ENCODE measurements at places on chromosomes 4 and X. TPM values are rescaled to one million over a fixed set of nuclear protein-coding genes. Genes with fewer than 3 reads are reported as not detected.

DNA sequence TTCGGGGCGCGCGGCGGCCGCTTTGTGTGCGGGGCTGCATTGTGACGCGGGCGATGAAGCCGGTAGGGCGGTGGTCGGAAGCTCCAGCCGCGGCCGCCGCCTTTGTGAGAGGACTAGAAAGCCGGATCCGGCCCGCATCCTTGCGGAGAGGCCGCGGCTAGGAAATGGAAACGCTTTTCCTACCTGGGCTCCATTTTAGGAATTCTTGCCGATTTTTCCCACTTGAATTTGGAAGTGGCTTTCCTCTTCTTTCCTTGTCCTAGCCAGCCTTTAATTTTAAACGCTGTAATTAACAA is 708 bp downstream of the TMSB4X start:
- H3K4me1 ChIP-seq = peaks cover 54% of the 10 kb centered on the region
- H3K27ac ChIP-seq = peak overlapping the region; percentile 99
- peaks cover 90% of the 10 kb centered on the region for H3K36me3 ChIP-seq
- H3K4me3 ChIP-seq = peak overlapping the region; percentile 85

Gene CDS1
- total RNA-seq = 22.4 TPM

DNA sequence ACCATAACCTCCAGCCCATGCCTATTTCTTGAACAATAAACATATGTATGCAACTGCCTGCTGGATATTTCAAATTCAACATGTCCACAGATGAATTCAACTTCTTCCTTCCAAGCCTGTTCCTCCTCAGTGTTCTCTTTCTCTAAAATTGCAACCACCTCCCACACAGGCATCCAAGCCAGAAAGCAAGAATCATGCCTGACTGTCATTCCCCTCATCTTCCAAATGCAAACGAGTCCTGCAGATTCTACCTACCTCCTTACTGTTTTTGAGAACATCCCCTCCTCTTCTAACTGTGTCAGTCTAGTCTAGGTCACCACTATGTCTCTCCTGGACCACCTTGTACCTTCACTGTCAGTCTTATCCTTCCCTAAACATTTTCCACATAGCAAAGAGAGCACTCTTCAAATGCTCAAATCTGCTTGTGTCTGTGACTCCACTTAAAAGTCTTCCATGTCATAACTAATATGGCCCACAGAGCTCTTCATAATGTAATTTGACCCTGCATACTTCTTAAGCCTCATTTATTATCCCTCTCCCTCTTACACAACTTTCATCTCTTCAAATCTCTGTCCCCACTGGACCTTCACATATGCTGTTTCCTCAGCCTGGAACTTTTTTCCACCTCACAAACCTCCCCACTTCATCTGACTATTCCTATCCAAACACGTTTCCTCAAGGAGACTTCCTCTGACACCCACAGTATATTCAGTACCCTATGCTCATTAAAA is 25.7 kb downstream of the MAPK10 start:
- no peak overlapping the region for H3K4me3 ChIP-seq
- H3K27ac ChIP-seq = no peak overlapping the region
- H3K27me3 ChIP-seq = no peaks in the 10 kb centered on the region
- H3K36me3 ChIP-seq = no peaks in the 10 kb centered on the region
- no peaks in the 10 kb centered on the region for H3K4me1 ChIP-seq

- H3K36me3 ChIP-seq = no peaks in the 10 kb centered on the region
- no peak overlapping the region for H3K4me3 ChIP-seq
- no peak overlapping the region for H3K27ac ChIP-seq
- no peaks in the 10 kb centered on the region for H3K27me3 ChIP-seq
- DNase-seq = no peak
These were observed 9.1 kb upstream of the HSPA4L start for GRCh38 chr4:127772769-127773671.

DNA sequence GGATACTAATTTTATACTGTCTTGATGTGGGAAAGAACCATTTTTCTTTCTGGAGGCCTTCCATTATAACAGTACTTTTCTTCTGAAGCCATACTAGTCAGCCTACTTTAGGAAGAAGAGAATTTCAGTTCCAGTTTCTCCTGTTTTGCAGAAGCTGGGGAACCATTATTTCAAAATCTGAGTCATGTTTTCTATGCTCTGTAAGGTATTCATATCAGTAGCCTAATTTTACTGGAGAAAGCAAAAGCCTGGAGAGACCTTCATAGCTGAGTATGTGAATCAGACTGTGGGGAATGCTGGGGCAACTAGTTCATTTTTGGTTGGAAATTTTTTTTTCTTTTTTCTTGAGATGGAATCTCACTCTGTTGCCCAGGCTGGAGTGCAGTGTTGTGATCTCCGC is 22.4 kb downstream of the AFF1 start:
- no peak for DNase-seq
- H3K36me3 ChIP-seq = no peaks in the 10 kb centered on the region
- no peak overlapping the region for H3K4me3 ChIP-seq
- no peaks in the 10 kb centered on the region for H3K27me3 ChIP-seq
- no peak overlapping the region for H3K27ac ChIP-seq
- no peaks in the 10 kb centered on the region for H3K4me1 ChIP-seq

DNA sequence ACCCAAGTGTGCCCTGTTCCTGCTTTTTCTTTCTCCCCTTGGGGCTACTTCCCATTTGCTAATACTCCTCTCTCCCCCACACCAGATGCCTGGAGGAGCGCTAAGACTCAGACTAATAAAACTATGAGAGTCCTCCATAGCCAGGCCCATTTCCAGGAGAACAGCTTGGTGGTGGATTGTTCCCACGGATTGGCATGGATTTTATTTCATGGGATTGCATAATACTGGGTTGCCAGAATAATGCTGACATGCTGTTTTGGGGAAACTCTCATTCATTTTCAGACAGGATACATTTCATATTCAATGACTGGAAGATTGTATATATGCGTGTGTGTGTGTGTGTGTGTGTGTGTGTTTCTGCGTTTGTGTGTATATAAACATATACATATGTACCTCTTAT is 447.5 kb upstream of the PITX2 start:
- no peaks in the 10 kb centered on the region for H3K4me1 ChIP-seq
- no peaks in the 10 kb centered on the region for H3K27me3 ChIP-seq
- no peak for DNase-seq
- H3K36me3 ChIP-seq = no peaks in the 10 kb centered on the region

Gene CCNI
- total RNA-seq = 136 TPM

DNA sequence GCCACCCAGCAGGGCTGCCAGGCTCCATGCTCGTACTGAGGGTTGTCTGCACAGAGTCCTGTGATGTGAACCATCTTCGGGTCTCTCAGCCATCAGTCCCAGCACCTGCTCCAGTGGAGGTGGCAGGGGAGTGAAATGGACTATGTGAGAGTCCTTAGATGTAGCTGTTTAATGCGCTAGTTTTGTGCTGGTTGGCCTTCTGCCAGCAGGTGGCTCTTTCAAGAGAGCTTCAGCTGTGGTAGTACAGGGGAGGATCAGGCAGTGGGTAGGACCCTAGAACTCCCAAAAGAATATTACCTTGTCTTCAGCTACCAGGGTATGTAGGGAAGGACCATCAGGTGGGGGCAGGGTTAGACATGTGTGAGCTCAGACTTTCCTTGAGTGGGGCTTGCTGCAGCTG is 1066.0 kb downstream of the GLUD2 start:
- H3K27ac ChIP-seq = no peak overlapping the region
- no peaks in the 10 kb centered on the region for H3K4me1 ChIP-seq
- DNase-seq = no peak
- H3K4me3 ChIP-seq = no peak overlapping the region

Gene CSAG3
- not detected for total RNA-seq

All from Calu3 (cell line).